ENCODE measurements at places on chromosomes 3 and 15.

- no peak for DNase-seq
Measured at GRCh38 chr15:94417501-94418293, 186.3 kb downstream of the MCTP2 start.

- no peak for DNase-seq
Measured at GRCh38 chr3:190294030-190294429, 28.2 kb downstream of the CLDN1 start.

DNA sequence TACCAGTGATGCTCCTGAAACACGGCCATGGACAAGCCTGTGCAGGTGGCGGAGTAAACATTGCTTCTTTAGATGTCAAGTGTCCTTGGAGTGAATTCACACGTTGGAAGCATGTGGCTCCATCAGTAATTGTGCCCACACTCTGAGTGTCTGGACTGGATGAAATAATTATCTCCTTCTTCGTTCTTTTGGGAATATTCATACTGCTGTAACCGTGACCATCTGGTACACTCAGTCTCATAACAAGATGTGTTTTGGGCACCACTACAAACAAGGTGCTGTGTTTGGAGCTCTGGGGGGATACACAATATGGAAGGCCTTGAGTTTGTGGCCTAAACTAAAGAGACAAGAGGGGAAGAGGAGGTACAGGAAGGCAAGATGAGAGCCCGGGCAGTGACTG is 165.6 kb downstream of the APBA2 start:
- no peak for DNase-seq

- DNase-seq: no peak
Measured at GRCh38 chr15:99371180-99372103, 120.2 kb downstream of the LRRC28 start.

- no peak for DNase-seq
Measured at GRCh38 chr15:48647962-48648361, 2.5 kb upstream of the FBN1 start.
